ENCODE measurements at places on chromosomes 11 and 22.

- DNase-seq, result peak; percentile 39
Measured at GRCh38 chr11:26841818-26842473, 120.1 kb upstream of the SLC5A12 start.

DNA sequence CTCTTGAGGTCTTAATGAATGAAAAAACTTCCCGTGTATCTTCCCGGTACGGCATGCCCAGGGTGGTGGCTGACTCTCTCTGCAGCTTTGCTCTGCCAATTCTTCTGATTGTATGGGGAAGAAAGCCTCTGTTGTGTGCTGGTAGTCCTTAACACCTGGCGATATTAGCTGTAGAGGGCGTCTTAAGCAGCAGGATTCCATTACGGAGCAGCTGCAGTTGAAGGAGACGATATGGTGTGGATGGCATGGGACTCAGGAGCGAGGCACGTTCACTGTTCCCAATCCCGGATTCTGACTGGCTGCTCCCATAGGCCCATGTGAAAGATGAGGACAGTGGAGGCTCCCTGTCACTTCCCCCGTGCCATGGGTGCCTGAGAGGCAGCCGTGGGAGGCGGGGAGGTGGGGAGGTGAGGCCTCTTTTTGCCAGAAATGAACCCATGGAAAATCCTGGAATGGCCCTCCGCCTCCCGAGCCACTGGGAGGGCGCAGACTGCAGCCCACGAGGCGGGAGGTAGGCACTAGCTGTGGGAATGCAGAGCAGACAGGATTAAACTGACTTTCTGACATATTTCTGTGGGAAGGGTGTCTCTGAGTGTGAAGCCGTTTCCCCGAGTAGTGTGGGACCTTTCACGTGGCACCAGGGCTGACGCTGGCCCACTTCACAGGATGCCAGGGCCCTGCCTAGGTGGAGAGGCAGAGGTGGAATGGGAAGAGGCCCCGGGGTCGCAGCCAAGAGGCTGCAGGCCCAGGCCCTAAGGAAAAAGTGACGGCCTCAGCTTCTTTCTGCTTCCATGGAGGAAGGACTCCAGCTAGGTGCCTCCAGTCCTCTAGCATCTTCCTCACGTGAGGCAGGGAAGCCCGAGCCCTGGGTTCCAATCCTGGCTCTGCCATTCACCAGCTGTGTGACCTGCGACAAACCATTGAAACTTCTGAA, 121.4 kb upstream of the CD82 start:
- no peak for DNase-seq

- no peak for DNase-seq
Measured at GRCh38 chr11:2143799-2144543, 4.8 kb upstream of the IGF2 start.

DNA sequence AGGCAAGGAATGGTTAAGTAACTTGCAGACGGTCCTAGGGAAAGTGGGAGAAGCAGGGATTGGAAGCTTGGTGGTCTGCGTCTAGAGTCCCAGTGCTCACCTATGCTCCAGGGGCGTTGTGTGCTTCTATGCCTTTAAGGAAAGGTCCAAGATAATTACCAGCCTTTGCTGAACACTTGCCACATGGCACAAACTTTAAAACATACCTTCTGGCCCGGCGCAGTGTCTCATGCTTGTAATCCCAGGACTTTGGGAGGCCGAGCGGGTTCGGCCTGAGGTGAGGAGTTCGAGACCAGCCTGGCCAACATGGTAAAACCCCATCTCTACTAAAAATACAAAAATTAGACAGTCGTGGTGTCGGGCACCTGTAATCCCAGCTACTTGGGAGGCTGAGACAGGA, 2.3 kb downstream of the POLDIP3 start:
- no peak for DNase-seq

GRCh38 chr11:115244758-115245157, 259.5 kb downstream of the CADM1 start:
- DNase-seq, result no peak

DNA sequence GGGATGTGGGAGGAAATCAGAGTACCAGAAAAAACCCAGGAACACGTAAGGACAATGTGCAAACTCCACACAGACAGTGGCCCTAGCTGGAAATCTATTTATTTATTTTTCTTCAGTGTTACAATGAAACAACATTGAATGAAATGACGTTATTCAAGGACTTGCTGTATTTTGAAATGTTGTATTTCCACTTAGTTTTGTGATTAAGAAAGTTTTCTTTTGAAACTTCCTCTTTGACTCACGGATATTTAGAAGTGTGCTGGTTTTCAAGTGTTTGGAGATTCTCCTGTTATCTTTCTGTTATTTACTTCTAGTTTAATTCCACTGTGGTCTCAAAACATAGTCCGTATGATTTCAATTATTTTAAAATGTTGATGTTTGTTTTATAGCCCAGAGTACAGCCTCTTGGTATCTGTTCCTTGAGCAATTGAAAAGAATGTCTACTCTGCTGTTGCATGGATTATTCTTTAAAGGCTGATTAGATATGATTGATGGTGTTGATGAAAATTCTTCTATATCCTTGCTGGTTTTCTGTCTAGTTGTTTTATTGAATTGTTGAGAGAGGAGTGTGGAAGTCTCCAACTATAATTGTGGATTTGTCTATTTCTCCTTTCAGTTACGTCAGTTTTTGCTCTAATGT, 141.0 kb downstream of the ARHGAP20 start:
- no peak for DNase-seq

- DNase-seq, result no peak
Measured at GRCh38 chr22:27621486-27622070, 180.0 kb downstream of the MN1 start.

DNA sequence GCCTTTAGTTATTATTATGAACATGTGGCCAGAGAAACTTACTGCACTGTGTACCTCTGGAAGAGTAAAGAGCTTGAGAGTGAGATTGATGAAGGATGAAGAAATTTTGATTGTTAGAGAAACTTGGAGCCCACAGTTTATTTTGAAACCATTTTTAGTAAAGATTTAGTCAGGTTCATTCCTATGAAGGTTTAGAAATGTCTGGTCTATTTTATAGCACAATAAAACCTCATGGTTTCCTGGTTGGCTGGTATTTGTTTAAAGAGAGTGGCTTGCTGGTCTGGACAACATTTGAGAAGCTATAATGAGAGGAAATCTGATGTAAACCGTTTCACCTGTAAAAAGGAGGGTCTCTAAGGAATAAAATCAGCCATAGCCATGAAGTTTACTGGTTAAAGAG, 8.8 kb upstream of the PDE3B start:
- no peak for DNase-seq

GRCh38 chr11:122673701-122674100, 18.2 kb downstream of the UBASH3B start:
- DNase-seq, result no peak

DNA sequence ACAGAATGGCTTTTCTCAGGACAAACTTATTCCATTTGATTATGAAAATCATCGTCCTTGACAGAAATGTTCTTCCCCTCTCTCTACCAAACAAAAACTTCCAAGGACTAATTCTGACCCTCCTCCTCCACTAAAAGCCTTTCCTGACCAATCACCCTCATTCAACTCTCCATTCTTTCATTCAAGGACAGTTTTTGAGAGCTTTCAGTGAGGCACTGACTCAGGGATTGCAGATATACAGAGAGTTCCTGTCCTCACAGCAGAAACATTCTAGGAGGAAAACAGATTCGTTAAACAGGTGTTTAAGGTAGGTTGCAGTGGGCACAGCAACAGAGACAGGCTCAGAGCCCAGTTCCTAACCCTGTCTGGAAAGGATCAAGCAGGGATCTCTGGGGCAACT, 41.5 kb downstream of the OR4D9 start:
- no peak for DNase-seq

DNA sequence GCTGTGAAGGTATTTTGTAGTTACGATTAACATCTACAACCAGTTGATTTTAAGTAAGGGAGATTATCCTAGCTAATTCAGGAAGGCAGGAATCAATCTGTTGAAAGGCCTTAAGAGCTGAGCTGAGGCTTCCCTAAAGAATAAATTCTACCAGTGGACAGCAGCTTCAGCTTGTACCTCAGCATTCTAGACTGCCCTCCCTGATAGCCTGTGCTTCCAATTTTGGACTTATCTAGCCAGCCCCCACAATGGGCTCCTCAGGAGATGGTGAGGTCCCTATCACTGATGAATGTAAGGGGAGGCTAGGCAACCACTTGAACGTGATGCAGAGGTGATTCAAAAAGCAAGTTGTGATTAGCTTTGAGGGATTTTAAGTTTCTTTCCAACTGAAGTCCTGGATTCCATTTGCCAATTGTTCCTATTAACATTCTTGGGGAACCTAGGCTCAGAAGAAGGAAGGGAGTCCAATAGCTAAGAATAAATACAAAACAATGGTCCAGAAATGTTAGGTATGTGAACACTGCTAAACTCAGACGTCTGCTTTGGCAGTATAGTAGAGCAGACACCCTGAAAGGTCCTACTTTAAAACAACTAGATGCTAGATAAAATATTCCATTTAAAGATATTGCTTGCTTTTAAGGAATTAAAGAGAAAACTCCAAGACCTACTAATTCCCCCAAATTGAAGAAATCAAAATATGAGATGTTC, 404.3 kb upstream of the TENM4 start:
- DNase-seq, result no peak

- no peak for DNase-seq
Measured at GRCh38 chr11:15816260-15816871, 540.0 kb downstream of the SOX6 start.

- no peak for DNase-seq
Measured at GRCh38 chr11:102313238-102313940, 3.9 kb upstream of the BIRC3 start.

Measured in GM04504 (cell line).